ENCODE measurements at places on chromosomes 1 and 21.

DNA sequence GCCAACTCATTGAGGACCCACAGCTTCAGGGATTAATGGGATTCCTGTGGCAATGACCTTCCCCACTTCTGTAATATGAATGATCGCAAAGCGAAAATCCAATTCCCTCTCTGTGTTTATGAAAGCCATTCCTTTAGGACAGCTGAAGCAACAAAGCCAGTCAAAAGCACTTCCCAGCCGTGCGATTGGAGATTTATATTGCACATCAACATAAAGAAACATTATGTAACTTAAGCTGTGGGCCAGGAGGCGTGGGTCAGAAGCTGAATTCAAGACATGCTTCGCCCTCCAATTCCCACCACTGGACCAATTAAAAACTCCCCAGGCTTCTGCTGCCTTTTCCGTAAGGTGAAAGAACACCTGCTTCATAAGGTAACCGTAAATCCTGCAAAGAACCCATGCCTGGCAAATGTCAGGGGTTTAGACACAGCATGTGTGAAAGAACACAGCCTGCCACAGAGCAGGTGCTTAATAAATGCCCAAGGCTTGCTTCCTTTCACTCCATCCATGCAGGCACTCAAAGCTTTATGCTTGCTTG lies 138.9 kb upstream of the SOD1 start:
- DNase-seq: no peak

- DNase-seq: no peak
Measured at GRCh38 chr1:77322061-77322900, 40.5 kb downstream of the AK5 start.

GRCh38 chr21:46500224-46500861 lies 41.7 kb downstream of the DIP2A start:
- no peak for DNase-seq

GRCh38 chr1:202905331-202905730 lies 16.4 kb upstream of the RABIF start:
- no peak for DNase-seq

DNA sequence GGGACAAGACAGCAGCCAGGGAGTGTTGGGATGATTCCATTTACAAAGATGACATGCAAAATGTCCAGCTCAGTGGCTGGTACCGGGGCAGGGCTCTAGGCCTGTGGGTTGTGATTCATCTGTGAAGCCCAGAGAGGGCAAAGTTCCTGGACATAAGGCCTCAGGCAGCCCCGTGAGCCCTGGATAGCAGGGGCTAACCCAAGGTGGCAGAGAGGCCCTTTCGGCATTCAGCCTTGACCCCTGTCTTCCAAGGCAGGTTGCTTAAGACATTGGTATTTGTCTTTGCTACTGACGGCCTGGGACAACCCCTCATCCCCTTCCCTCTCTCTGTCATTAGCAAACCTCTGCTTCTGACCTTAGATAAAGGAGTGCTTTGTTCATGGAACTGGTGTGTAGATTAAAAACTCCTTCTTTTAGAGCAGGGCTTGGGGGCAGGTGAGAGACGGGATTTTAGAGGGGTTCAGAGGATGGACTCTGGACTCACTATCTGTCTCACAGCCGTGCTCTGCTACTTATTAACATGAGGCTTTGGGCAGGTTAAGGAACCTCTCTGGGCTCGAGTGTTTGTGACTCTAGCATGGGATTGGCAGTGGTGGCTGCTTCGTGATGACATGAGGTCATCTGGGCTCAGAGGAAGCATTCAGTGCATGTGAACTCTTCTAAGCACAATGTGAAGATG lies 36.3 kb downstream of the TMEM51 start:
- DNase-seq: no peak

- DNase-seq: no peak
Measured at GRCh38 chr1:207314816-207315215, 6.7 kb upstream of the CD55 start.

GRCh38 chr1:58256041-58256440 lies 290.5 kb downstream of the OMA1 start:
- no peak for DNase-seq

GRCh38 chr21:43020771-43021170 lies 46.4 kb downstream of the PKNOX1 start:
- no peak for DNase-seq

DNA sequence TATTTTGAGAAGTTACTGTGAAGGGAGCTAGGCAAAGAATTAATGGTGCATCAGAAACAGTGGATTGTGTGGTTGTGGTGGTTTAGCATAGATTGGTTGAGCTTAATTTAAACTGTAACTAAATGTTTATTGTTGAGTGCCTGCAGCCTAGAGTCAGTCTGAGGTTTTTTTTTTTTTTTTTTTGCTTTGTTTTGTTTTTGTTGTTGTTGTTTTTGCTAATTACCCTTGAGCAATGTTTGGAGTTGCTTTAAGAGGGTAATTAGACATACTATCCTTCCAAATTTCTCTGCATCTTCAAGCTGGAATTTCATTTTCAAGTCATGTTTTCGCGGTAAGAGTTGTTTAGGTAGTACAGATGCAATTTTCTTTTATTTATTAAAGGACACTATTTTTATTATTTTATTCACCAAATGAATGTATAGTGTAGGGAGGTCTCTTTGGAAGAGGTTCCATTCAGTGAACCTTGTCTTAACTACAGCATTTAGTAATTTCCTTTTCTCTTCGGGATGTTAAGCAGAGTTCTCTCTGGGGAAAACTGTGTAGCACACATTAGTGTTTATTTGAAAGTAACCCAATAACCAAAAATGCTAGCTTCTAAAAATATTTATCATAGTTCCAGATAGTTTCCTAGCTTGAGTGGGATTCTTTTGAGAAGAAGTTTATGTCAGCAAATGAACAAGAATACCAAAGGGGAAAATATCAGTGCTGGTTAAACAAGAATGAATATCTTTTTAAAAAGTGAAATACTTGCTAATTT lies 82.3 kb downstream of the CLIC4 start:
- no peak for DNase-seq

DNA sequence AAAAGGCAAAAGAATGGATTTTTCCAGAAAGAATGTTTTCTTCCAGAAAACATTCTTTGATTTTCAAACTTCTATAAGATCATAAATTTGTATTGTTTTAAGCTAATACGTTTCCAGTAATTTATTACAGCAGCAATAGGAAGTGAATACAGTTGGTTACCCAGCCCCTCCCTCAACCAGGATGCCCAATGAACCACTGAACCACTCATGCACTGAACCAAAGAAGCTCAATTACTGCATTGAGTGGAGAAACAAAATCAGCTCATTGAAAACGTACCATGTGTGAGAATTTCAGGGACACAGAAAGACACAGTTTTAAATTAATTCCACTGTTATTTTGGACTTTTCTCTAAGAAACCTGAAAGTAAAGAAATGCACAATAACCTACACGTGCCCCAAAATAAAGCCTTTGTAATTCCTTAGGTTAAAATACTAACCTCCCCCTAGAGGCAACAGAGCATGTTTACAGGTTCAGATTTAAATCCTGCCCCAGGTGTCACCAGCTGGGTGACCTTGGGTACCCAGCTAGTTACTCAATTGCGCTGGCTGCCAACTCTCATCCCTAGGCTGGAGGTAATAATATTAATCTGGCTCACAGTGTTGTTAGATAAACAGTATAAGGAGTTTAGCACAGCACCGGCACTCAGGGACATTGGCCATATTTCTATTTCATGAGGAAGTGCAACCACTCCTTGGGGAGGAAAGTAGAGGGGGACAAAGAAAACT lies 111.7 kb downstream of the NMNAT2 start:
- no peak for DNase-seq

DNA sequence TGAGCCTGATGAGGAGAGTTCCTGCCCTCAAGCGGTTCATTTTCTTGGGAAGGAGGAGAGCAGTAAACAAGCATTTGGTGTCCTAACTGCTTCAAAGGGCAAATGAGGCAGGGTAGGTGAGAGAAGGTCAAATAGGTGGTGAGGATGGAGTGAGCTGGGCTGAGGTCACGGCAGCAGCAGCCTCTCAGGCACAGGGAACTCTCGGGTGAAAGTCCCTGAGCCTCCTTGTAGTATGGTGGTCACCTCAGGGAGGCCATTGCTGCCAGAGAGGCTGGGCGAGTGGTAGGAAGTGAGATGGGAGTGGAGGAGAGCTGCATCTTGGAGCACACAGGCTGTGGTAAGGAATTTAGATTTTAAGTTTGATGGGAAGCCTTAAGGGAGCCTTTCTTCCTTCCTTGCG lies 4.0 kb downstream of the ADARB1 start:
- DNase-seq: no peak

- DNase-seq: no peak
Measured at GRCh38 chr1:145982010-145982723, 14.2 kb downstream of the TXNIP start.

GRCh38 chr1:178928041-178928440 lies 57.2 kb upstream of the ANGPTL1 start:
- no peak for DNase-seq

- DNase-seq: no peak
Measured at GRCh38 chr1:55886856-55887712, 671.9 kb upstream of the USP24 start.

GRCh38 chr1:56539520-56539931 lies 39.8 kb downstream of the PLPP3 start:
- no peak for DNase-seq

GRCh38 chr1:109777980-109778625 lies 14.4 kb upstream of the EPS8L3 start:
- no peak for DNase-seq

DNA sequence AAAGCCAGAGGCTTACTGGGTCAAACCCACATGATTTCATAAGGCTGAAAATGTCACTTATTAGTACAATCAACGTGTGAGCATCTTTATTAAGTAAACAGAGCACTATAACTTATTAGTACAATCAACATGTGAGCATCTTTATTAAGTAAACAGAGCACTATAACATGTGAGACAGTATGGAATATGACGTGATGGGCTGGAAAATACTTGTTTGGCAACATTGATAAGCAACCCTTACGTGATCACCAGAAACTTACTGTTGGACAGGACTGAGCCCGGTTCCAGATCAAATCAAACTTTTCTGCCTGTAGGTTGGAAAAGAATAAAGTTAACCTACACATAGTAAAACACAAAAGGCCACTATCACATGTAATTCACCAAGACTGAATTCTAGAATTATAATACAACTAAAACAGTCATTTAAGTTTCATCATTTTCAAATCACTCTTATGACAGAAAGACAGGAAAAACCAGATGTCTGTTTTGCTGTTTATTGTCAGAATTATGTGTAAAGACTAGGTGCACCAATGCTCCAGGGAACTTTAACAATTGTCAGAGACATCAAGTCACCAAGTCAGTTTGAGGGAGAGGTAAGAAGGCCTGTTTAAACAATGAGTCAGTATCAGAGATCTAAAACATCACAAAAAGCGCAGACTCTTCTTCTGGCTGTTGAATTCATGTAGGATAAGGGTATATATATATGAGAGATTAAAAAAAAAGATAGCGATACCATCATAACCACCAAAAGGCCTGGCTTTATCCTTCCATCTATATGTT lies 15.7 kb downstream of the ATPAF1 start:
- DNase-seq: no peak

GRCh38 chr1:29629401-29629800 lies 393.1 kb downstream of the PTPRU start:
- DNase-seq: no peak

DNA sequence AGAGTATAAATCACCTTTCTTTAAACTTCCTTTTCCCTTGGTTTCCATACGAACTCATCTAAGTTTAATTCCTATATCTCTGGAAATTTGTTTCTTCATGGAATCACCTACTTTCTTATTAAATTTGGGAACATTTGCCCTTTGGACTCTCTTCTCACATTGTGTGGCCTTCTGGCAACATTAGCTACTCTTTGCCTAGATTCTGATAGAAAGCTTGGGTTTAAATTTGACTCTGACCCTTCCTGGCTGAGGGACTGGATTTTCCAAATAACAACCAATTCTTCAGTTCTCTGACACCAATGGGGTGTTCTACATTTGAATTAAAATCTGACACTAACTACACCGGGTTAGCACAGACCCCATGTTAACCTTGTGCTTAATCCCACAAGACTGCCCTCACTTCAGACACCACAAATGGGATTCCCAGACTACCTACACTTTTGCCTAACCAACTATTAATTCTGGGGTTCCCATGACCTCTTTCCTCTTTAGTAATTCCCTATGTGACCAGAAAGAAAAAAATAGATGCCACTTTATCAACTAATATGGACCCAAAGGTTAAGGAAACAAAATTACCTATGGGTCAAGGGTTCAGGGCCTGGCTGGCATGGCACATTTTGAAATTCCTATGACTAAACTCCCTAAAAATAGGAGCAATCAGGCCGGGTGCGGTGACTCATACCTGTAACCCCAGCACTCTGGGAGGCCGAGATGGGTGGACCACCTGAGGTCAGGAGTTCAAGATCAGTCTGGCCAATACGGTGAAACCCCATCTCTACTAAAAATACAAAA lies 9.7 kb upstream of the THEM4 start:
- no peak for DNase-seq

- no peak for DNase-seq
Measured at GRCh38 chr1:203521812-203522211, 27.9 kb downstream of the OPTC start.

DNA sequence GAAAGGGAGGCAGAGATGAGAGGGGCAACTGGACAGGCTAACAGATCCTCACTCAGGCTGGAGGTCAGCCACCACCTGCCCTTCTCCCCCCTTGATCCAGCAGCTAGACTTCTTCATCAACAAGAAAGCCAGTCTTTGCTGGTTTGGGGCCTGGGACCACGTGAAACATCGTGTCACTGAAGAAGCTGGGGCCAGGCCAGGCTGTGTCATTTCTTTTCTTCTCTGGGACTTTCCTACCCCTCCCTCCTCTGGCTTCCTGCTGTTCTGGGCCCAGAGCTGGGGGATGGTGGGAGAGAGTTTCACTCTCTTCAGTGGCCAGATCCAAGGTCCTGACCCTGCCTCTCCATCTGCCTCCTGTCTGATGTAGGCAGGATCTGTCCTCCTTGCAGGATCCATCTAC lies 18.1 kb upstream of the SLC26A9 start:
- DNase-seq: no peak

- no peak for DNase-seq
Measured at GRCh38 chr1:157368363-157368762, 184.0 kb downstream of the FCRL5 start.

DNA sequence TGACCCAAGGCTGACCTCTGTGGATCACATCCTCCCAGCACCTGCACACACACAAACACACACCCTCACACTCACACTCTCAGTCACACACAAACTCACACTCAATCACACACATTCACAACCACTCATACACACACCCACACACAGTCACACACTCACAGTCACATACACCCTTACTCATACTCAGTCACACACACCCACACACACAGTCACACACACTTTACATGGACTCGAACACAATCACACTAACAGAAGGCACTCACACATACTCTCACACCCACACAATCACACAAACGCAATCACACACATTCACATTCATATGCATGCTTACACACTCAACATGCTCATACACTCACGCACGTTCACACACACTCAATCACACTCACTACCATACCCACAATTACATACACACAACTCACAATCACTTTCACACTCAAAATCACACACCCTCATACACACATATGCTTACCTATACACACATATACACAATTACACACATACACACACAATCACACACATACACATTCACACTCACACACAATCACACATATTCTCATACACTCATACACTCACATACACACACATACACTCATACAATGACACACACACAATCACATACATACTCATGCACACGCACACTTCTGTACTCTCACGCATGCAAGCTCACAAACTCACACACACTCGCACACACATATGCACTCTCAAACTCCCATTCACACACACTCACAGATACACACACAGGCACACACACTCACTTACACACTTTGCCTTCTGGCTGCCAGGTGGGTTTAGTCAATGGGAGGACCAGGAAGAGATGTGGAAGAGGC lies 6.1 kb downstream of the MEGF6 start:
- no peak for DNase-seq

GRCh38 chr1:109863667-109864046 lies 47.0 kb upstream of the CSF1 start:
- DNase-seq: no peak
